ENCODE measurements at places on chromosomes 7 and 10. TPM values are rescaled to one million over a fixed set of nuclear protein-coding genes. Genes with fewer than 3 reads are reported as not detected.

TBXAS1 gene
- 1.2 TPM for total RNA-seq

NEUROG3 gene
- total RNA-seq, result not detected

CDNF gene
- 1.2 TPM for total RNA-seq

HKDC1 gene
- total RNA-seq, result 1.7 TPM

FLNC gene
- 4.2 TPM for total RNA-seq

AOAH gene
- total RNA-seq, result 3.4 TPM

ODAD2 gene
- 1.5 TPM for total RNA-seq
